Keratinocyte (primary cell): ENCODE measurements at places on chromosomes 1 and 21. TPM values are rescaled to one million over a fixed set of nuclear protein-coding genes. Genes with fewer than 3 reads are reported as not detected.

KCNE1 gene
- polyA plus RNA-seq = 0.03 to 0.08 TPM (median 0.04 TPM) in 3 replicates

KLHDC8A gene
- not detected in 3 replicates for polyA plus RNA-seq

- no peak for DNase-seq
Measured at GRCh38 chr21:34519016-34519415, 7.0 kb upstream of the KCNE1 start.

- DNase-seq = no peak
Measured at GRCh38 chr1:178541379-178541778, 28.5 kb downstream of the TEX35 start.

GRCh38 chr1:179197690-179198297, 31.7 kb downstream of the ABL2 start:
- DNase-seq = no peak

GRCh38 chr21:42684109-42684916, 30.9 kb downstream of the PDE9A start:
- no peak for DNase-seq

GRCh38 chr1:202154766-202155477, 5.5 kb downstream of the PTPN7 start:
- no peak for DNase-seq

- DNase-seq = no peak
Measured at GRCh38 chr1:228194921-228195812, 12.7 kb upstream of the OBSCN start.

DNA sequence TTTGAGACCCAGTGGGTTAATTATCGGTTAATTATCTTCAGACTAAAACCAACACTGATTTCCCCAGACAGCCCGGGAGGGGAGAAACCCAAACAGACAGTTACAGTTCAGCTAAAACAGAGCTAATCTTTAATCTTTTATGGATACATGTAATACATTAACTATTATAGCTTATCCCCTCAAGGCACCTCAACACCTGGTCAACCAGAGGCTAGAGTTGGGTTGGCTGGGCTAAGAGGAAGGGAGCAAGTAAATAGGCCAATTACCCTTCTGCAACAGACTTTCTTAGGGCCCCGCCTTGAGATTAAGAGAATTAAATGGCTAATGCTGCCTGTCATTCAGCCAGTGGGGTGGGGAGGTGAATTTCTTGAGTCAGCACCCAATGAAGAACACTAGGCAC, 6.6 kb upstream of the MED18 start:
- DNase-seq = no peak

GRCh38 chr1:158058237-158058985, 65.0 kb downstream of the KIRREL1 start:
- no peak for DNase-seq

GRCh38 chr1:205775015-205775716, at the start of gene RAB29:
RAB29 (minus strand) TSS chr1:205775482; CDS start chr1:205774956, 526 bp downstream.
- no peak for DNase-seq

DNA sequence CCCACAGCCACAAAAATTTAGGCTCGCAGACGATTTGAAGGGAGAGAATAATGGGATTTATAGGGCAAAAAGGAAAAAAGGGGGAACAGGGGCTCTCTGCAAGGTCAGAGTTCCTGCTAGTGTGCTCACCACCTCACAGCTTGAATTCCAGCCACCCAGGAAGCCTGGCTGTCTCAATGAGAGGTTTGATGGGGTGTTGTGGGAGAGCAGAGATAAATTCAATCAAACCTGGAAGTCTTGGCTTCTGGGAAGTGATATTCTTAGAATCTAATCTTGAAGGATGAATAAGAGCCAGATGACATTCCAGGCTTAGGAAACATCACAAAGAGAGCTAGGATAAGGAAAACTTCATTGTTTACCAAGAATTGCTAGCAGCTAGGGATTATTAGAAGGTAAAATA, 47.4 kb upstream of the C21orf91 start:
- DNase-seq = no peak

- DNase-seq = no peak
Measured at GRCh38 chr1:212053993-212054392, 18.4 kb downstream of the DTL start.

DNA sequence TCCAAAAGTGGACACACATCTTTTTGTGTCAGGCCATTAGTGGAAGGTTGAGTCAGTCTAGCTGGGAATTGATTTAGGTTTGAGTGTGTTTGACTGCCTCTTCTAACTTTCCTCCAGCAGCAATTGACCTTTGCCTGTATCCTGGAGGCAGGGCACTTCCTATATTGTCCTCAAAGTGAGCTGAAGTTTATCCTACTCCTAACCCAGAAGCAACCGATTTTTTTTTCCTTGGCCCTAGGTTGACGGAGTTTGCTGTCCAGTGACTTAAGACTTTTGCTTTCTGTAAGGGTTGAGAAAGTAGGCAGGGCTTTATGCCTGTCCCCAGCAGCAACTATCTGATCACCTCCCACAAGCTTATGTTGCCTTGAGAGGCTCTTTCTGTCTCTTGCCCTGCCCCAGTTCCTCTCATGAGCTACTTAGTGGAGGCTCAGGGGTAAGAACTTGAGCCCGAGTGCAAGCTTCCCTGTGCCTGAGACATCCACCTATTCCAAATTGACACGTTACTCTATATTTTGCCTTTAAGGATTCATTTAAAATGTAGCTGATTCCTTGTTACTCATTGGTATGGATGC, 30.9 kb downstream of the SLC35F3 start:
- no peak for DNase-seq

DNA sequence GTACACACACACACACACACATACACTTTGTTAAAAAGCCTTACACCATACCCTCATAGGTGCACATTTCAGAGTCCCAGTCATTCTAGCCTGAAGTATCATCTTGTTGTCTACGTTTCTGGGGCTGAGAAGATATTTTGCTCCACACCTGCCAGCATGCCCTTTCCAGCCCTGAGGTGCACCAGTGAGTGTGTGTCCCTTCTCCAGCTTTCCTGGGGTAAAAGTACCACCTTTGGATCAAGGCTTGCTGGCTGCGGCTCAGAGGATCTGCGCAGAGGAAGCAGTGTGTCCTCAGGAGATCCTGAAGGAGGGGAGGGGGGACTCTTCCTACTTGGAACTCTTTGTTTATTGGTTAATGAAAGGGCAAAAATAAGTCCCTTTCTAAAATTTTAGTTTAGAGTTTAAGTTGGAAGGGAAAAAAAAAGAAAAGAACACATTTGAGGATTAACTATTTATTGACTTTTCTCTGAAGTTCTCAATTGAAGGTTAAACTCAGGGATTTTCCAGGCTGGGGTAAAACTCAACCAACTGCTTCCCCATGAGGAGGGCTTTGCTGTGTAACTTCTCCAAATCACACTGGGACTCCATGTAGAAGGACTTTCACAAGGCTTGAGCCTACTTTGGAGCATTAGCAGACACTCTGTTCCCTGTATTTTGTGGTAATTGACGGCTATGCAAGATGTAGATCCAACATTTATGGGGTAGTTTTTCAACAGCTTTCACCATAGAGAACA, 200.3 kb upstream of the SGIP1 start:
- no peak for DNase-seq

DNA sequence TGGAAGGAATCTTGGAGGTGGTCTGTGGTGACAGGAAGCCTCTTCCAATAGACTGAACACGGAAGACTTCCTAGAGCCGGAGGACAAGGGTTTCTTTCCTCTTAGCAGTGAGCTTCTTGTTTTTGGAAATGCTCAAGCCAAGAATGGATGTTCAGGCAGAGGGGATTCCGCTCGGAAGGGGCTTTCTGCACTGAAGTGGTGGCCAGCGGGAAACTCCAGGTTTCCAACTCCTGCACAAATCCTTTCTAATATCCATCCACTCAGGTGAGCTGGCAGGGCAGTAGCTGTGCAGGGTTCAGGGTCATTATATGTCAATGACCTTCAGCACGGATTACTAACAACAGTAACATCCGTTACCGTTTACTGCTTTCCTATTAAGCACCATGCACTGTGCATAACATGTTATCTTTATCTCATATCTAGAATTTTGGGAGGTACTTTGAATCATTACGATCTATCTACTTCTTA, 573 bp upstream of the CPT2 start:
- no peak for DNase-seq

DNA sequence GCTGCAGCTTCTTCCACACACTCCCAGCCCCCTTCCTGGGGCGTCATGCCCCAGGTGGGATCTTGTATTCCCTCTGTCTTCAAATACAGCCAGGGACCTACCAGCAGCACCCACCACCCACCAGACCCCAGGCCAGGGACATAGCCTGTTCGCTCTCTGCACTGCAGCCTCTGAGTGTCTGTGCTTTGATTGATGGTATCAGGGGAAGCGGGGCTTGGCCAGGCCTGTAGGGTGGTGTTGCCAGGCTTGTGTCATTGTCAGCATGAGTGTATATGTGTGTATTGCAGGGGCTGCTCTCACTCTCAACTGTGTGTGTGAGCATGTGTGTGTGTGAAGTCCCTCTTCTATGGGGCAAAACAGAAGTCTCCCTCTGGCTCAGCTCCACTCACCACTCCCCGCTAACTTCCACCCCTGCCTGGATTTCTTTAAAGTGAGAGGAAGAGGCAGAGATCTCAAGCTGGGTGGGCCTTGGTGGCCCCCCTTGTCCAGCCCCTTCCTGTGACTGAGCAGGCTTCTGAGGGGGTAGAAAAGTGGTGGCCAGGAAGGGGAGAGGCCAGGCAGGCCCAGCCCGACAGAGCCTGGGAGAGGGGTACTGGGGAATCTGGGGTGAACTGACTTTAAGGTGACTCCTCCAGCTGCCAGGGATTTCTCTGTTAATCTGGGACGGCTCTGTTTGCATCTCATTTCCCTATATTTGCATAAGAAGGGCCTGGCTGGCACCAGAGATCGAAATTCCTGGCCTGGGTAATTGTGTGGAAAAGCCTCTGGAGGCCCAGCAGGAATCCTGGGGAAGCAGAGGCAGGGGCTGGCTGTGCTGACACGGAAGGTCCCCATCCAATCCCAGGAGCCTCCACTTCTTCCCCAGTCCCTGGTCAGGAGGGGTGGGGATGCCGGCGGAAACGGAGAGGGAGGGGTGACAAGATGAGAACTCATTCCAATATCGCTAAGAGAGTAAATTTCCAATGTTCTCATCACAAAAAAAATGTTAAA, 18.6 kb upstream of the ADGRB2 start:
- no peak for DNase-seq
